RWPE1 (cell line): ENCODE measurements at places on chromosomes 5 and 9.

- DNase-seq = no peak
Measured at GRCh38 chr5:40882291-40882690, 27.0 kb upstream of the C7 start.

- no peak for DNase-seq
Measured at GRCh38 chr5:139669662-139670368, 21.7 kb downstream of the CXXC5 start.

DNA sequence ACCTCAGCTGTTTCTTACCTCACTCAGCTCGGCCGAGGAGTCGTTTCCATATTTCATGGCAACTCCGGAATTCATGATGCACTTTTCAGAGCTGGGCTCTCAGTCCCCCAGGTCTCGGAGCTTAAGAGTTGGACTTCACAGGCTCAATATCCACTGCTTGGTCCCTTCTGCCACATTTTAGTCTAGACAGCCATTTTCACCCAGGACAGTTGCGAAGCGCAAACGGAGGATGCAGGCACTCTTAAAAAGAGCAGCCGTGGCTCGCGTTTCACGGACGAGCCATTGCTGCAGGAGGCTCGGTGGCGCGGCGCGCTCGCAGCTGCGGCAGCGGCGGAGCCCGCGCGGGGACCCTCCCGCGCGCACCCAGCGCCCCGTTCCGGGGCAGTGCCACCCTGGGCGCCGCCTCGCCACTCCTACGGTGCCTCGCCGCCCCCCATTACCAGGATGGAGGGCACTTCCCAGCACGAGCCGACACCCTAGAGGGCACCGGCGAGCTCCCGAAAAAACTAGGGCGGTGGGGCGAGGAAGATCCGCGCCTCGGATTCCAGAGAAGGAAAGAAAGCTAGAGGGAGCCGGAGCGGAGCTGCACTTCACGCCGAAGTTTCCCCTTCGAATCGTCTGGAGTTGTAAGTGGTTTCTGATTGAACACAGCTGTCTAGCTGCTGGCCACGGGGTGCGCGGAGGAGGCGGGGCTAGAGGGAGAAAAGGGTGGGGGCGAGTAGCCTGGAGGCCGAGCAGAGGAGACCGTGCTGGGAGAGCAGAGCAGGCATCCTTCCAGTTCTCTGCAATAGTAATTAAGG lies 140.3 kb downstream of the TSSK1B start:
- DNase-seq = peak; percentile 93

DNA sequence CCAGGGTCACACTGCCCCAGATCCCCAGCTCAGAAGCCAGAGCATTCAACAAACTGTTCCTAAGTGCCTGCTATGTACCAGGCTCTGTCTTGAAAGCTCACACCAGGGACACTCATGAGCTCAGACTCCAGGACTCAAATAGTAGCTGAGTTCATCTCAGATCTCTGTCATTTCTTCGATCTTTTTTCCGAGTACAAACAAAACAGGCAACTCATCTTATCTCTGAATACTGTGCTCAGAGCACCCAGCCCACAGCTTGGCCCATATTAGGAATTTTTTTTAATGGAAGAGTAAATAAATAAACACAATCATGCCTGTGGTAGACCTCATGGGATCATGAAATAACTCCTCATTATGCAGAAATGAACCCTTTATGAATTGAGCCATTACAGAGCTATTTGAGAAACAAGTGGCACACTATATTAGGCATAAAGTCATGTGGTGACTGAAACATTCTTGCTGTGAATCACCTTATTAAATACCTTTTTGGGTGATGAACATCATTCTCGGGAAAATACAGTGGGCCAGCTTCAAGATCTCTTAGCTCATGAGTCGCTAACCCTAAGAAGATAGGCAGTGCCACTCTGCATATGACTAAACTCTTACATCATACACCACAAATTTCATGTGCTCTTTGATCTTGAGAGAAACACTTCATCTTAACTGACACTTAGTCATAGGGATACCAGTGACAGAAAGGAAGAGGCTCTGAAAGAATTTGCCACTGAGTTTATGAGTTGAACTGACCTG lies 9.9 kb downstream of the SH3RF2 start:
- DNase-seq = peak; percentile 58

DNA sequence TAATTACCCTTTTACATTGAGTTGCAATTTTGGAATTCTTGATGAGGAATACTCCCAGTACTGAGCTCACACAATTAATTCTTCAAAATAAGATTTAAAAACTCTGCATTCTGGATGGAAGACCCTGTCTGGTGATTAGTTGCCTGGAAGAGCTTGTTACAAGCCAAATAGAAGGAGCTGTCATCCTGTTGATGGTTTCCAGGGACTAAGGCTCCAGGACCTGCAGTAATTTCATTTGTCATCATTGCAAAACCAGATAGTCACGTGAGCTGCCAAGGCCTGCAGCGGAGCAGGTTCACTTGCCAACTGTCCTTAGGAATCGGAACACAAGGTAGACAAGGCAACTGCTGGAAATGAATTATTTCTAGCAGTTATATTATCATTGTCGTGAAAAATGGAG lies 597.7 kb downstream of the CCDC171 start:
- DNase-seq = no peak

DNA sequence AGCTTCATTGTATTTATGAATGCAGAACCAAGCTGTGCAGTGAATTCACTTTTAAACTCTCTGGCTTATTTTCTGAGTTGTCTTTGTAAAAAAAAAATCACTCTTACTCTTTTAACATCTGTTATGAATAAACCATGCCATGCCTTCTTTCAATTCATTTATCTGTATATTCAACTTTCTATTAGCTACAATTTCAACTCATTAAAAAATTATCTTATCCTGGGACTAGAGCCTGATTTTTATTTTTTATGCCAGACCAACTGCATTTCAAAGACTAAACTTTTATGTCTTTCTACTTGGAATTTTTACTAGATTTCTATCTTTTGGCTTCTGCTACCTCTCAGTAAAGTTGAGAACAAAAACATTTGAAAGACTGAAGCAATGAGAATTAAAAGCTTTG lies 342.7 kb downstream of the DEPDC1B start:
- no peak for DNase-seq

GRCh38 chr9:81244631-81245030 lies 444.7 kb downstream of the TLE1 start:
- DNase-seq = no peak

DNA sequence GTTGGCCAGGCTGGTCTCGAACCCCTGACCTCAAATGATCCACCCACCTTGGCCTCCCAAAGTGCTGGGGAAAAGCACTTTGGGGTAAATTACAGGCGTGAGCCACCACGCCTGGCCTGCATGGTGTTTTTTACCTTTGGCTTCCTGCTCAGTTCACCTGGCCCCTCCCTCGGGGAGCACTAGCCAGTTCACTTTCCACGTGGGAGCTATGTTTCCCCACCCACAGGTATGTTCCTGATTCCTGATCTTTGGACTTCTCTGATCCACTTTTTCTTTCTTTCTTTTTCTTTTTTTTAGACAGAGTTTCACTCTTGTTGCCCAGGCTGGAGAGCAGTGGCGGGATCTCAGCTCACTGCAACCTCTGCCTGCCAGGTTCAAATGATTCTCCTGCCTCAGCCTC lies 15.8 kb downstream of the DAB2IP start:
- DNase-seq = no peak
